ENCODE measurements at places on chromosomes 2 and 18.

- DNase-seq = no peak
Measured at GRCh38 chr2:24515335-24515734, 24.3 kb downstream of the NCOA1 start.

GRCh38 chr18:59719544-59720181, 22.4 kb upstream of the CCBE1 start:
- DNase-seq = no peak

DNA sequence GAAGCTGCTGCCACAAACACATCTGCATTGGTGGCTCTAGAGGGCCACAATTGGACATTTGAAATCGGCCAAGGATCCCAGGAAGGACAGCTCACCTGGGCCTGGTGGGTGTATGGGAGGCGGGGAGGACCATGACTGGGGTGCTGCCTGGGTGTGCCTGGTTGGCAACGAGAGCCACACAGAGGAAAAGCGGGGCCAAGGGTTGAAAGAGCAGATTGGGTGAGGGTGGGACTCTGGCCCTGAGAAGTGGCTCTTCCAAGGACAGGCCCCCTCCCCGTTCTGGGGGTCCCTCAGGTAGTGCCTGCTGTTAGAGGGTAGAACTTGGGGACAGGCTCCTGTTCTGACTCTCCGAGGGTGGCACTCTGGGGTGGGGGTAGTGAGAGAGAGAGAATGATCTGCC, 102.9 kb downstream of the CLIP4 start:
- DNase-seq = no peak

- DNase-seq = no peak
Measured at GRCh38 chr2:158998551-158999248, 30.3 kb downstream of the TANC1 start.

DNA sequence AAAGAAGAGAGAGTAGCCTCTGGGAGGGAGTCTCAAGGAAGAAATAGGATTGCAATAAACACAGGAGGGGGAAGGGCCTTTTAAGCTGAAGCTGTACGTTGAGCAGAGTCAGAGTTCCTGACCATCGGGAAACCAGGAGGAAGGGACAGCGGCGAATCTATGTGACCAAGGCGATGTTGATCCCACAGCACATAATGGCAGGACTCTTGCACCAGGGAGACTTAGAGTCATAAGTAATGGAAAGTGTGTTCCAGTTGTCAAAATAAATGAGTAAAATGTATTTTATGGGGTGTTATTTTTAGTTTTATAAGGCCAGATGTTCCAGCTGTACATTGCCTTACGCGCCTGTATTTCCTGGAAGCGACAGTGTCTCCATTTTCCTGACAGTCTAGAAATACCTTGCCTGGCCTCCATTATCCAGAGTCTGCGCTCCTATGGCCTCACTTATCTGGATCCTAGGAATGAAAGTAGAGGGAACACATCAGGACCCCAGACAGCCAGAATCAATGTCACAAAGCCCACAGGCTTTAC, 152.8 kb upstream of the COPS8 start:
- no peak for DNase-seq

DNA sequence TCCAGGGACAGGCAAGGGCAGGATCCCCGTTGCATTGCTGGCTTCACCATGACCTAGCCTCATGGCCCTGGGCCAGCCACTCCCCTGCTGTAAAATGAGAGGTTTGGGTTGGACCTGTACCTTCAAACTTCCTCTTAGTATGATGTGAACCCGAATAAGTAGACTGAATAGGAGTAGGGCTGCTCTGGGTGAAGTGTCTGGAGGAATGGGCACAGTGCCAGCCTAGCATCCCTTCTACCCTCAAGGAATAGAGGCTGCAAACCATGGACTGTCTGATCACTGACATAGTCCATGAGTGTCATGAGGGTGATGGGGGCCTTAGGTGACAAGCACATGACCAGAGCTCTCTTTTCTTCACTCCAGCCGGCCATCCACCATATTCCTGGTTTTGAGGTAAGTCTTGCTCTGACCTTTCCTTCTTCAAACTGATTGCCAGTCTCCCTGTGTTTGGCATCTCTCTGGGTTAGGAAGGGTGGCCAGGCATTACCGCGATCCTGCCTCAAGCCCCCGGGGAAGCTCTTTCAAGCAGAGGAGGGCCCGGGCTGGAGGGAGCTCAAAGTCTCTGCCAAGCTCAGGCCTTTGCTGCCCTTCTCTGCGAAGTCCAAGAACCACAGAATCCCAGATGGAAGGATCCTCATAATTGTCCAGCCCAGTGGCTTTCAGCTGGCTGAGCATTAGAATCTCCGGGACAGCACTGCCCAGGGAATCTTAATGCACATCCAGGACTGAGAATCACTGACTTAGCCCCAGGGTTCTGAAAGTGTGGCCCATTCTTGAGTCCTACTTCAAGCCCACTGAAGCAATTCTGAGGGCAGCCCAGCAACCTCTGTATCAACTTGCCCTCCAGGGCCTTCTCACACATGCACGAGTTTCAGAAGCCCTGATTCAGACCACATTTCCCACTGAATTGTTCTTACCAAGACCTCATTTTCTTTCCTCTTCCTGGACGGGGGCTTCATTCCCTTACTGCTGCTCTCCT, 148.1 kb downstream of the DYSF start:
- DNase-seq = no peak

DNA sequence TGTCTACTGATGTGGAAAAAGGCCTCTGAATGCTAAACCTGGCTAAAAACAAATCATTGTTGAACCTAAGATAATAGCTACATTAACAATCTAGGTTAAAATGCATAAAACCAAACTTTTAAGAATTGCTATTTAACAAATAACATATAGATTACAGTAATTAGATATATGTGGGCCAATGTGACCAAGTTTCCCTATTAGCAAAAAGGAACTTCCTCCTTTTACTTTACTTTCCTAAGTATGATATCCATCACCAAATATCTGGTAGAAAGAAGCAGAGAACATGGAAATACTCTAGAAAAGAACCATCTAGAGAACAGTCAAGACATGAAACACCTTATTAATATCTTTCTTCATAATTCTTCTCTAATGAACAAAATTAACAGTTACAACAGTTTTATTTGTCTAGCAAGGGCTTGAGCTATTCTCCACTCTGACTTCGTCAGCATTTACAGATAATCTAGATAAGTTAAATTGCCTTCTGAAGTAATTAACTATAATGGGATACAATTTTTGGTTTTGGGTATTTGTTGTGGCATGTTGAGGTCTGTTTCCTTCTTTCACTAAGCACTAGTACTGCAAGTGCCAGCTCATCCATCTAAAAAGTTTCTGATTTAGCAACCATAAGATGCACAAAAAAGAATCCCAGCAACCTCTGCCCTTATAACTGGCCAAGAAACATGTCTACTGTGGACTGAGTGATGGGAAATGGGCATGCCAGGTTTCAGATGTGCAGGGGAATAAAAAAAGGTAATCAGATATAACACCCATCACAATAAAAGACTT, 53.3 kb downstream of the MEMO1 start:
- DNase-seq = no peak

DNA sequence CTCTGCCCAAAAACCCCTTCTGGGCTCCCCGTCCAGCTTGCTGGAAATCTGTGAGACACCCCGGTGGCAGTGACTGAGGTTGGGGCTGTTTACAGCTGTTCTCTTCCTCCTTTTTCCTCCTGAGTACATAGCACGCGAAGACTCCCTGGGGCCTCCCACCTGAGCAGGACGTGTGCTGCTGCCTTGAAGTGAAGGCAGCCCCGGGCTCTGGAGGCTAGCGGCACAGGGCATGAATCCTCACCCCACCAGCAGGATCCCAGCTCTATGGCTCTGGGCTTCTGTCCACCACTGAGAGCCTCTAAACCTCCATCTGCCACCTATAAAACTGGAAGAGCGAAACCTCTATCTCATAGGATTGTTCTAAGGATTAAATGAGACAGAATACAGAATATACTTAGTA, 182.5 kb downstream of the TMEM163 start:
- DNase-seq = no peak

GRCh38 chr18:35477497-35477896, 20.3 kb downstream of the INO80C start:
- no peak for DNase-seq

DNA sequence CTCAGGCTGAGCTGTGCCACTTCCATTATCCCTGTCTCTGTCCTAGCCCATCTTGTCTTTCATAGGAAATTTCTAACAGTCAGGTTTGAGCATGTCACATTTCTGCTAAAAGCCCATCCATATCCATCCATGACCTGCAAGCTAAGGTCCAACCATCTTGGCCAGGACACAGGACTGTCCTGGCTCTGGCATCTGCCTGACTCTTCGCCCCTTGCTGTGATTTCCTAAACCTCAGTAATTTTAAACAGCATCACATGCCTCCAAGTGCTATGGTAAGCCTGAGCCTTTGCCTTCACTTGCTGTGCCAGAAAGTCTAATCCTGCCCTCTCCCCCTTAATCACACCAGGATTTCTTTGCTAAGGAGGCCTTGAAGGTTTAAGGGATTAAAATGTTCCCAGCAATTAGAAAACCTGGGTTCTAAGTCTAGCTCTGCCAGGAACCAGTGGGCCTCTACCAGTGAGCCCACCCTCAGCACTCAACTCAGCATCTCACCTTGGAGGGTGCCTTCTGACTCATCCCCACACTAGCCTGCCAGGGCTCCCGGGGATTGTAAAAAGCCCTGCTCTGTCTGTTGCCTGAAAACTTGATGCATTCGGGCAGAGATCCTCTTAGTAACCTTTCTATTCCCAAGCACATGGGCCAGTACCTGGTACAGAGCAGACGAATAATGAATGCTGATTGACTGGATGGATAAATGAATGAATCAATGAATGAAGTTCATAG, 411.0 kb downstream of the LRATD1 start:
- no peak for DNase-seq

- no peak for DNase-seq
Measured at GRCh38 chr2:7094231-7094741, 177.1 kb downstream of the RNF144A start.

- no peak for DNase-seq
Measured at GRCh38 chr2:171524018-171524401, 1.7 kb downstream of the CYBRD1 start.

- DNase-seq = no peak
Measured at GRCh38 chr2:127733816-127734537, 32.7 kb downstream of the SFT2D3 start.

- no peak for DNase-seq
Measured at GRCh38 chr2:221612161-221612560, 40.1 kb upstream of the EPHA4 start.

Measured in activated CD8-positive, alpha-beta memory T cell treated with anti-CD3 and anti-CD28 coated beads for 1 hour (primary cell).